ENCODE measurements at places on chromosomes 6 and 20. TPM values are rescaled to one million over a fixed set of nuclear protein-coding genes. Genes with fewer than 3 reads are reported as not detected.

DNA sequence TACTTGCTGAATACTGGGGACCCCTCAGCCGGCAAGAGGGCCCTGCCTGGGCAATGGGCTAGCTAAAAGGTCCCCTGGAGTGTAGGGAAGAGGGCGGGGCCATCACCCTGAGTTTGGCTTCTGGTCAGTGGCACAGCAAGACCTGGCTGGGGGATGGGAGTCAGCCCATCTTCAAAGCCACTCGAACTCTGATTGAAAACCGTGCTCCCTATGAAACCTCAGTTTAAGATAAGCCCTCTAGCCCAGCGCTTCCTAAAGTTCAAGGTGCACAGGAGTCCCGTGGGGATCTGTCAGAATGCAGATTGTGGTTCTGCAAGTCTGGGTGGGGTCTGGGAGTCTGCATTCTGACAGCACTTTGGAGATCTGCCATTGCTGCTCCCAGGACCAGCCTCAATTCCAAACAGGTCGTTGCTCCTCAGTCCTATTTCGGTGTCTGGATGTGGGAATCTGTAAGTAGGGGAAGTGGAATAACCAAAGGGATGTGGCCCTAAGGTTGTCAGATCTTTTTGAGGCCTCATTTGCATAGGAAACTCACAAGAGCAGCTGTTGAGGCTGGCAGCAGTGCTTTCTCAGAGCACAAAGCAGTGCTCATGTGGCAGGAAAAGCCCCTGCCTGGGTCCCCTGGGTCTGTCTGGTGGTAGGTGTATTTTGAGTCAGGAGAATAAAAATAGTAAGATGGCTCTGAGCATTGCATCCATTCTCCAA, 85.3 kb upstream of the SCP2D1 start:
- H3K4me3 ChIP-seq = no peak overlapping the region
- no peak overlapping the region for H3K27ac ChIP-seq
- no peaks in the 10 kb centered on the region for H3K27me3 ChIP-seq
- H3K36me3 ChIP-seq = no peaks in the 10 kb centered on the region
- no peak for DNase-seq

GRCh38 chr6:14408446-14408845, 290.9 kb downstream of the CD83 start:
- H3K4me3 ChIP-seq = no peak overlapping the region
- no peak overlapping the region for H3K27ac ChIP-seq
- H3K4me1 ChIP-seq = no peaks in the 10 kb centered on the region
- H3K27me3 ChIP-seq = no peaks in the 10 kb centered on the region
- no peaks in the 10 kb centered on the region for H3K36me3 ChIP-seq

GRCh38 chr6:169225887-169226286, 27.8 kb downstream of the THBS2 start:
- H3K4me1 ChIP-seq = no peaks in the 10 kb centered on the region
- H3K27ac ChIP-seq = no peak overlapping the region
- peak; percentile 33 for DNase-seq
- H3K27me3 ChIP-seq = no peaks in the 10 kb centered on the region

DNA sequence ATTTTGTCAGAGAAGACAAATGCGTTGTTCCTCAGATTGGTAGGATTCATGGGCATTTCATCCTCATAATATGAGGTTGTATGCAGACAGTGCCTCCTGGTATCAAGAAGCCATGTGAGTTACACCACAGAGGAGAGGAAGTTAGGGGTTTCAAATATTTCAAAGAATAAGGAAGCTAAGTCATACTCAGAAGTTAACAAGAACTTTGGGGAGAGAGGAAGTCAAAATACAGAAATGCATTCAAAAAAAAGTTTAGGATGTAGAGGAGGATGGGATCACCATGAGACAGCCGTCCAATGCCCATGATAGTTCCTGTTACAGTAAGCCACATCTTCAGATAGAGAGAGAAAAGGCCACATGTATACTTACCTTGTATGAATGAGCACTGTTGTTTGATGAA, 22.3 kb downstream of the HLA-DOB start:
- no peaks in the 10 kb centered on the region for H3K27me3 ChIP-seq
- H3K27ac ChIP-seq = no peak overlapping the region
- DNase-seq = no peak

DNA sequence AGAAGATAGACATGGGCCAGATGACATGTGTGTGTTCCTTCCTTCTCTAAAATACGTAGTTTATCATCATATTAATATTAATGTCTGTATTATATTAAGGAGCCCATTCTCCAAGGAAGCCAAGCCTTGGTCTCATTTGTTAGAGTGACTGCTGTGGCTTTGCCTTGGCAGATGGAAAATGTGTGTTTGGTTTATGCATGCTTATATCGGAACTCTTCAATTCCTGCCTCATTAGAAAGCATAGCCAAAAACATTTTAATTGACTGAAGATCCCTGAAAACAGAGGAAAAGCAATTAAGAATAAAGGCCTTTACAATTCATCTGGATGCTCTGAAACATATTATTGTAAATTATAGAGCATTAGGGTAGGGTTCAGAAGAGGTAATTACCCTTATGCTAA, 106.4 kb downstream of the COL9A1 start:
- H3K27me3 ChIP-seq = no peaks in the 10 kb centered on the region
- no peaks in the 10 kb centered on the region for H3K4me1 ChIP-seq
- H3K27ac ChIP-seq = no peak overlapping the region
- no peaks in the 10 kb centered on the region for H3K36me3 ChIP-seq
- no peak overlapping the region for H3K4me3 ChIP-seq

GRCh38 chr6:10312445-10312844, 102.4 kb downstream of the TFAP2A start:
- H3K27ac ChIP-seq = no peak overlapping the region
- H3K36me3 ChIP-seq = no peaks in the 10 kb centered on the region
- H3K4me1 ChIP-seq = no peaks in the 10 kb centered on the region
- H3K4me3 ChIP-seq = no peak overlapping the region

GRCh38 chr20:58374906-58375758, 13.9 kb upstream of the VAPB start:
- H3K4me3 ChIP-seq = no peak overlapping the region
- H3K27ac ChIP-seq = no peak overlapping the region
- no peaks in the 10 kb centered on the region for H3K36me3 ChIP-seq
- no peaks in the 10 kb centered on the region for H3K27me3 ChIP-seq

DNA sequence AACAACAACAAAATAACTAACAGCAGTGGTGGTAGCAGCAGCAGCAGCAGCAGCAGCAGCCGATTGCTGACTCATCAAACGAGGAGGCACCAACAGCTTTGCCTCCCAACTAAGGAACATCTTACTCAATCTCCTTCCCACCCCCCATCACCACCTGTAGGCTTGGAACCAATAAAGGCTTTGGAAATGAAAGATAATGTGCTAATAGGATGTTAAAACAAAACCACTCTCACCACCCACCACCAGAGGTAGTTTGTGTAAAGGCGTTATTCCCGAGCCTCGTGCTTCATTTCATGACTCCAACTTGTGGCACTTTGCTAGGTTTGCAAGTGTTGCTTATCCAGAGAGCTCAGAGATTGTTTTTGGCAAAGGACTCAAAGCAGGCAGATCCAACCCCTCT, 346.5 kb downstream of the CD83 start:
- H3K27ac ChIP-seq = no peak overlapping the region
- DNase-seq = no peak
- H3K36me3 ChIP-seq = no peaks in the 10 kb centered on the region
- H3K4me1 ChIP-seq = no peaks in the 10 kb centered on the region

GRCh38 chr6:16158943-16159557, 30.2 kb downstream of the MYLIP start:
- H3K4me3 ChIP-seq = no peak overlapping the region
- H3K27me3 ChIP-seq = no peaks in the 10 kb centered on the region
- no peak for DNase-seq
- H3K4me1 ChIP-seq = no peaks in the 10 kb centered on the region
- H3K27ac ChIP-seq = no peak overlapping the region

DNA sequence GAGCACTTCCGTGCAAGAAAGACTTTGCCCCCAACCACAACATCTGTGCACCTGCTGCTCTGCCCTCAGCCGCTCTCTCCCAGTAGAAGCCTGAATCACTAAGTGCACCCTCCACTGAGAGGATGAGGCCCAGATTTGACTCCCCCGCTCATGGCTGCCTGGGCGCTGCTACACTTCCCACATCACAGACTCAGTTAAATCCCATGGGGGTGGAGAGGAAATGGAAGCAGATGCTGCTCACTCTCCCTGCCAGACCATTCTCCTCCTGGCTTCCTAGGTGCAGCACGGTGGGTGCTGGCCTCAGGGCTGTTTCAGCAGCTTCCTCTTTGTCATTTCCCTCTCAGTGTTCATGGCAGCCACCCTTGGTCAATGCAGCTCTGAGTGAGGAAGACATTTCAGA, 4.8 kb downstream of the CST5 start:
- H3K36me3 ChIP-seq = no peaks in the 10 kb centered on the region
- no peak overlapping the region for H3K4me3 ChIP-seq
- DNase-seq = no peak
- no peaks in the 10 kb centered on the region for H3K4me1 ChIP-seq

DNA sequence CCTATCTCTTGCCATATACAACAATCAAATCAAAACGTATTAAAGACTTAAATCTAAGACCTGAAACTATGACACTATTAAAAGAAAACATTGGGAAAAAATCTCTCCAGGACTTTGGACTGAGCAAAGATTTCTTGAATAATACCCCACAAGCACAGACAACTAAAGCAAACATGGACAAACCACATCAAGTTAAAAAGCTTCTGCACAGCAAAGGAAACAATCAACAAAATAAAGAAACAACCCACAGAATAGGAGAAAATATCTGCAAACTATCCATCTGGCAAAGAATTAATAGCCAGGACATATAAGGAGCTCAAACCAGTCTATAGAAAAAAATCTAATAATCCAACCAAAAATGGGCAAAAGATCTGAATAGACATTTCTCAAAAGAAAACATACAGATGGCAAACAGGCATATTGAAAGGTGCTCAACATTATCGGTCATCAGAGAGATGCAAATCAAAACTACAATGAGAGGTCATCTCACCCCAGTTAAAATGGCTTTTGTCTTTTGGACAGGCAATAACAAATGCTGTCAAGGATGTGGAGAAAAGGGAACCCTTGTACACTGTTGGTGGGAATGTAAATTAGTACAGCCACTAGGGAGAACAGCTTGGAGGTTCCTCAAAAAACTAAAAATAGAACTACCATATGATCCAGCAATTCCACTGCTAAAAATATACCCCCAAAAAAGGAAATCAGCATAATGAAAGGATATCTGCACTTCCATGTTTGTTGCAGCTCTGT, 76.2 kb downstream of the SNX5 start:
- no peaks in the 10 kb centered on the region for H3K36me3 ChIP-seq
- DNase-seq = no peak
- no peak overlapping the region for H3K27ac ChIP-seq
- no peak overlapping the region for H3K4me3 ChIP-seq
- H3K27me3 ChIP-seq = no peaks in the 10 kb centered on the region

GRCh38 chr20:57658833-57659516, 38.7 kb upstream of the ZBP1 start:
- no peak overlapping the region for H3K27ac ChIP-seq
- peak; percentile 15 for DNase-seq
- H3K4me3 ChIP-seq = no peak overlapping the region
- no peaks in the 10 kb centered on the region for H3K4me1 ChIP-seq

GRCh38 chr6:127300411-127300810, 33.7 kb downstream of the RNF146 start:
- DNase-seq = no peak
- H3K4me3 ChIP-seq = no peak overlapping the region
- no peaks in the 10 kb centered on the region for H3K27me3 ChIP-seq
- H3K4me1 ChIP-seq = peaks cover 6% of the 10 kb centered on the region
- no peak overlapping the region for H3K27ac ChIP-seq
- no peaks in the 10 kb centered on the region for H3K36me3 ChIP-seq

DNA sequence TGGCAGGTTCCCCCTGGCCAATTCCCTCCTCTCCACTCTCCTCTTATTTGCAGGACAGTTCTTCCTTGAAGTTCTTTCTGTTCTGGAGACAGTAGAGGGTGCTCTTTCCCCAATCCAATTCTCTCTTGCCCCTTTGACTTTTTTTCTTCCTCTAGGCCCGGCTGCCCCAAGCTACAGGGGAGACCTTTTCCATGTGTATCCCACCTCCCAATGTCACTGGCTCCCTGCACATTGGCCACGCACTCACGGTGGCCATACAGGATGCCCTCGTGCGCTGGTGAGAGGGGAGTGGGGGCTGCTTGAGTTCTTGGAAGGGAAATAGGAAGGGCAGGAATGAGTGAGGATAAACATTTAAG, 1.5 kb downstream of the VARS2 start:
- H3K4me1 ChIP-seq = peaks cover 21% of the 10 kb centered on the region
- peak overlapping the region; percentile 96 for H3K27ac ChIP-seq
- H3K27me3 ChIP-seq = no peaks in the 10 kb centered on the region
- H3K36me3 ChIP-seq = no peaks in the 10 kb centered on the region

GRCh38 chr20:2080532-2081224, 20.9 kb upstream of the STK35 start:
- no peaks in the 10 kb centered on the region for H3K4me1 ChIP-seq
- no peak overlapping the region for H3K4me3 ChIP-seq
- H3K36me3 ChIP-seq = no peaks in the 10 kb centered on the region
- no peaks in the 10 kb centered on the region for H3K27me3 ChIP-seq

DNA sequence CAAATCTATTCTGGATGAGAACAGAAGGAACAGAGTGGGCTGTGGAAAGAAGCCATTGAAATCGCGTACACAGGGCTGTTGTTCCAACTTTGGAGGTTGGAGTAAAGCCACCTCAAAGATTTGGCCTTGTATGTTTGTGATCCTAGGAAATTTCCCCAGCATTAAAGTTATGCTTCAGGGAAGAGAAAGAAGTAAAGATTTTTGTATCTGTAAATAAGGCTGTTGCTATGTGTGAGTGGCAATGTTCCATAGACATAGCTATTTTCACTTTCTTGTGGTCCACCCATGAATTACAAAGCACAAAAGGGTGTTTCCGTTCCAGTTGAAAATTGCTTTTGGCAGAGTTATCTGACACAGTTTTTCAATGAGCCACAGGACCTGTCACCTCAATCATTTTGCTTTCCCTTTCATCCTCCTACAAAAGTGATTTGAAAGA, 321.3 kb downstream of the TFAP2B start:
- H3K4me3 ChIP-seq = no peak overlapping the region
- no peak for DNase-seq
- no peaks in the 10 kb centered on the region for H3K27me3 ChIP-seq
- H3K4me1 ChIP-seq = no peaks in the 10 kb centered on the region
- no peak overlapping the region for H3K27ac ChIP-seq

- H3K4me1 ChIP-seq = peaks cover 9% of the 10 kb centered on the region
- no peaks in the 10 kb centered on the region for H3K36me3 ChIP-seq
- H3K4me3 ChIP-seq = no peak overlapping the region
- H3K27ac ChIP-seq = peak overlapping the region; percentile 8
- H3K27me3 ChIP-seq = no peaks in the 10 kb centered on the region
Observed at GRCh38 chr20:3818155-3819151, 1.9 kb upstream of the AP5S1 start.

TAGAP gene
- total RNA-seq = 0.68 TPM

MOCS1 gene
- total RNA-seq = 27.6 TPM

PI3 gene
- not detected for total RNA-seq

COX4I2 gene
- total RNA-seq = not detected

BPIFA3 gene
- not detected for total RNA-seq

PACRG gene
- total RNA-seq = 5.3 TPM
